ENCODE measurements at places on chromosomes 3 and 15.

- DNase-seq = no peak
Observed at GRCh38 chr3:11385326-11385725, 113.1 kb downstream of the ATG7 start.

GRCh38 chr3:179452872-179453271, 1.6 kb upstream of the GNB4 start:
- DNase-seq = no peak

DNA sequence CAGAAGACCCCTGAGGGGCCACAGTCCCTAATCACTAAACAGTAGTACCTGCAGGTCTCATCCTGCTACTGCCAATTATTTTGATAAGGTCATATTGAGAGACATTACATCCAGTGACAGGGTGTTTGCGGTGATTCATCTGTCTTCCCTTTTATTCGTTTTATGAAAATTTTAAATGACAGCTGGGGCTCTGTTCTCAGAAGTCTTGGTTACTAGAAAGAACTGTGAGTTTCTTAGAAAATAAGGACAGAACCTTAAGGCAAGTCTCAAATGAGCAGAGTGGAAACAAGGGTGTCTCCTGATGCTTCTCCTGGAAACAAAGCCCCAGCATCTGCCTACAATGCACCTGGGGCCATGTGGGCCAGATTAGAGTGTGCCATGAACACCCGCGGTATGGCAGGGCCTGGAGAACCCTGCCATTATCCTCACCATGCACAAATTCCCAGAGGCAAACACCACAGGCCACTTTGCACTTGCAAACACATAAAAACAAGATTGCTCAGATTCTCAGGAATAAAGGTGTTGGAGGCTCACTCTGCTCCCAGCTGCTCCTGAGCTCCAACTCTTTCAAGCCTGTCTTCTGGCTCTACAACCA, 66.3 kb upstream of the IQSEC1 start:
- DNase-seq = no peak

DNA sequence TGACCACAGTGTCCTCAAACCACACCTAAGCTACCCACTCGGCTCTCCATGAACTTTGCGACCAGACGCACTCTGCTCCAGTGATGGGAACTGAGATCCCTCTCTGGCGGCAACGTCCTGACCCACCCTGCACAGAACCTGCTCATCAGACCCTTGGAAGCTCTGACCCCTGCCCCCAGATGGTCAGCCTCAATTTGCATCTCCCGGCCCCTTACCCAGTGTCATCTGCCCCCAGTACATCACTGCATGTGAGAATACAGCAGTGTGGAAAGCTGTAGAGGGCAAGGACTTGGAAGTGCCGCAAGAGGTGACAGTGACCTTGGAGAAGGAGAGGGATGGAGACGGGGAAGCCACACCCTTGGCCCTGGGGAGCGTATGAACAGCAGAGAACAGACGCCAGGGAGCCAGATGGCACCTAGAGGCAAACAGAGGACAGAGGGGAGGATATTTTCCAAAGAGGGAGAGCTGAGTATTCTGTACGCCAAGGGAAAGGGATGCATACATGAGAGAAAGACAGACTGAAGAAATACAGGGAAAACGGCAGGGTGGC, 192.0 kb downstream of the XXYLT1 start:
- DNase-seq = no peak

GRCh38 chr3:42081838-42082473, 9.2 kb upstream of the TRAK1 start:
- DNase-seq = no peak

GRCh38 chr3:69199942-69200341, 77.5 kb upstream of the LMOD3 start:
- DNase-seq = no peak

- no peak for DNase-seq
Observed at GRCh38 chr3:71872256-71872655, 87.3 kb upstream of the PROK2 start.

- DNase-seq = no peak
Observed at GRCh38 chr3:64943866-64944265, 256.1 kb upstream of the ADAMTS9 start.

DNA sequence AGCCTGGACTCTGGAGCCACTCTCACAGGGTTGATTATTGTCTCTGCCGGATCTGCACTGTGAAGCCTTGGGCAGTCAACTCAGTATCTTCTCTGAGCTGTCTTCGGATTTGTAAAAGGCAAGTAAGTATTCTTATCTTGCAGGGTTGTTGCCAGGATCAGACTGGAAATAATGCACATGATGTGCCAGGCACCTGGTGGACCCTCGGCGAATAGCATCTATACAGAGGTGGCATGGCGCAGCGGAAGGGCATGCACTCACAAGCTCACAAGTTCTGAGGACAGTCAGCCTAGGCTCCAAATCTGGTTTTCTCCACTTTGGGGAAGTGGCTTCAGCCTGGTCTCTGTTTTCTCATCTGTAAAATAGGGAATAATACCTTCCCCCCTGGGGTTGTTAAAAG, 113.9 kb downstream of the SRGAP3 start:
- DNase-seq = no peak

DNA sequence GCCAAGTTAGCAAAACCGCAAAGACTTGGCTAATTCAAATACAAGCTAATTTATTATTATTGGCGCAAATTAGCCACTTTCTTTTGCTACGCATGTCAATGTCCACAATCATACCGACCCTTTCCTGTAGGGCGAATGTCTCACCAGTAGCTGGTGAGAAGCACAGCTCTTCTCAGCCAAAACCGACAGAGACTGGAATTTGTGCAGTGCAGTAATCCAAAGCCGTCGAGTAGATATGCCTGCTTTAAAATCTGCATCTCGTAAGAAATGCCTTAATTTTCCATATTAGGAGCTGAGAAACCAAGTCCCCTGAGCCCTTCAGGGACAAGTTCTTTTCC, 614 bp upstream of the MINDY2 start:
- no peak for DNase-seq

GRCh38 chr15:95836536-95836935, 494.0 kb upstream of the NR2F2 start:
- DNase-seq = no peak

Data from left hindlimb (tissue), 1 donor.